ENCODE measurements at places on chromosomes 16 and 17.

GRCh38 chr16:66858740-66859396 is 14.7 kb downstream of the CA7 start:
- DNase-seq = no peak

- no peak for DNase-seq
Observed at GRCh38 chr17:57984936-57985674, 2.9 kb downstream of the VEZF1 start.

- DNase-seq = no peak
Observed at GRCh38 chr16:66364959-66365306, 1.6 kb upstream of the CDH5 start.

DNA sequence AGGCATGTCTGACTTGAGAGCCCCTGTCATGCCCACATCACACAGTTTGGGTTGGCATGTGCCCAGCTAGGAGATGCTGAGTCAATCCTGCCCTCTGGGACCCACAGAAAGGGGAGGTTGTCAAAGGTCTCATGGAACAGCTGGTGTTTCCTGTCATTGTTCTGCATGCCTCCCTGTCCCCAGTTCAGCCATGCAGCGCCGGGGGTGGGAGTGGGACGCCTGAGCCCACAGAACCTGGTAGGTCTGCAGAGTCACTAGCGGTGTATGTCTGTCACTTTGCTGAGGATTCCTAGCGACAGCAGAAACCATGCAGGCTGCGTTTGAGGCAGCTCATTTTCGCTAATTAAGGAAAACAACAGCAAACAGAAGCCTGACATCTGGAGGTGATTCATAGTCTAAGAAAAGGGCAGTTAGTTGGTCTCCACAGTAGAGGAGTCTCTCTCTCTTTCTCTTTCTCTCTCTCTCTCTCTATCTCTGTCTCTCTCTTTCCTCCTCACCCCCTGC is 19.6 kb upstream of the CCL1 start:
- no peak for DNase-seq
